HL-60 (cell line): ENCODE measurements at places on chromosomes 13 and 19.

DNA sequence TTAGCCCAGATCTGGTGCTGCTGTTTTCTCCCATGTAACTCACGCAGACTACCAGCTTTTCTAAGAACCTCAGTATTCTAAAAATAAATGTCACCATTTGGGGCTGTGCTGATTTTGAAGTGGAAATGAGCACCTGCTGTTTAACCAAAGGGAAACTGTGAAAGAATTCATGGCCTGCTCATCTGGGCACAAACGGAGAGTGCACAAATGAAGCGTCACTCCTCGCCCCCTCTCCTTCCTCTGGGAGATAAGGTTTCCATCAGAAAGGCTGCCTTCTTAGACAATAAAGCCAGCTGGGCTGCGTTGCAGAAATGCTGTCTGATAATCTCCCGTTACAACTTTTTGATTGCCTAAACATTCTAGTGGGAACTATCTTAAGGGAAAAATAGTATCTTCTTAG lies 73.7 kb upstream of the SLC15A1 start:
- DNase-seq: no peak

- DNase-seq: no peak
Measured at GRCh38 chr13:86446311-86446710, 647.1 kb upstream of the SLITRK6 start.

DNA sequence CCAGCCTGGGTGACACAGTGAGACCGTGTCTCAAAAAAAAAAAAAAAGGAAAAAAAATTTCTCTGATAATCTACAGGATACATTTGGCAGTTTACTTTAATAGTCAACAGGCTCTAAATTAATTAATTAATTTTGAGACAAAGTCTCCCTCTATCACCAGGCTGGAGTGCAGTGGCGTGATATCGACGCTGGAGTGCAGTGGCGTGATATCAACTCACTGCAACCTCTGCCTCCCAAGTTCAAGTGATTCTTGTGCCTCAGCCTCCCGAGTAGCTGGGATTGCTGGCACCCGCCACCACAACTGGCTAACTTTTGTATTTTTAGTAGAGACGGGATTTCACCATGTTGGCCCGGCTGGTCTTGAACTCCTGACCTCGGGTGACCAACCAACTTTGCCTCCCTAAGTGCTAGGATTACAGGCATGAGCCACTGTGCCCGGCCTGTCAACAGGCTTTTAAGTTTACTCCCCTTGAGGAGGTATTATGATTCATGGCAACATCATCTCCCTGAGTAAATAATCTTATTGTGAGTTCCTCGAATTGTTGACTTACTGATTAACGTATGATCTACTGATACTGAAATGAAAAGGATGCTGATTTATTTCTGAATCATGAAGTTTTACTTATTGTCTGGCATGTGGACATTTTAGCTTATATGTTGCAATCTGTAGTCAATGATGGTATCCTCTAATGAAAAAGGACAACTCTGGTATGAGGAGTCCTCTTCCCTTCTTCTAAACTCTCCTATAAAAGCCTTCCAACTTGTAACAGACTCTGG lies 21.3 kb upstream of the MTRF1 start:
- no peak for DNase-seq

DNA sequence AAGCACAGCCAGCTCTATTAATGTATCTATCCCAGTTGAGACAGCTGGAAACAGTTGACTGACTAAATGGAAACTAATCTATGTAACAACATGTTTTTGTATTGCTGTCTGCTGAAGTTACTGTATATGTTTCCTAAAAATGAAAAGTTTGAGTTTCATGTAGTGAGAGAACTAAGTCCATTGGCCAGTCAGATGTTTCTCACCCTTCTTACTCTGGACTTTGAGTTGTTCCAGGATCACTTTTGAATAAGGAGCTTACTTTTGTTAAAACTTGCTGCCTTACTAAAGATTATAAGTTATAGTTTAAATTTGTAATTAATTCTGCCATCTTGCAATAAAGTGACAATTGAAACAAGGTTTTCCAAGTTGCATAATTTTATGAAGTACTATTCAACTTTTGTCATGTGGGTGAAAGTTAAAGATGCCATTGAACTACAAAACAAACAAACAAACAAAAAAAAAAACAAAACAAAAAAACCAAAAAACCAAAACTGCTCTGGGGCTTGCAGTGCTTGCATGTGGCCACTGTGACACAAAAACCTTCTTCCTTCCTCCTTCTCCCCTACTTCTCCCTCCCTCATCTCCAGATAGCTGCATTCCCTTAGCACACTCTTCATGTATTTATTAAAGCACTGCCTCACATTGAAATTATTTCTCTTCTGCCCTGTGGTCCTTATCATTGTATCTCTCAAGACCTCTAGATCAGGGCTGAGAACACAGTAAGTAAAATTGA lies 15.3 kb downstream of the WDFY2 start:
- DNase-seq: no peak

DNA sequence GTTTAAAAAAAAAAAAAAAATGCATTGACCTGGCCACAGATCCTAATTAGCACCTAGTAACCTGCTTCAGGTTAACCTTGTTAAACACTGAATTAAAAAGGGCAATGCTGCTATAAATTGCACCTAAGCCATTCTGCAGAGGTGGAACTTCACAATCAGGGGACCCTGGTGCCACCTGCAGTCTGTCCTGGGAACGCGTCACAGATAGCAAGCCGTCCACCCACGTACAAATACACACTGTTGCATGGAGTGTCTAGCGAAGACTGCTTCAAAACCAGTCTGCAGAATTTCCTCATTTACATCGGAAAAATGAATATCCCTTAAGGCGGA lies 169.3 kb downstream of the COL4A1 start:
- no peak for DNase-seq

- no peak for DNase-seq
Measured at GRCh38 chr13:77741597-77741972, 44.1 kb downstream of the SLAIN1 start.

DNA sequence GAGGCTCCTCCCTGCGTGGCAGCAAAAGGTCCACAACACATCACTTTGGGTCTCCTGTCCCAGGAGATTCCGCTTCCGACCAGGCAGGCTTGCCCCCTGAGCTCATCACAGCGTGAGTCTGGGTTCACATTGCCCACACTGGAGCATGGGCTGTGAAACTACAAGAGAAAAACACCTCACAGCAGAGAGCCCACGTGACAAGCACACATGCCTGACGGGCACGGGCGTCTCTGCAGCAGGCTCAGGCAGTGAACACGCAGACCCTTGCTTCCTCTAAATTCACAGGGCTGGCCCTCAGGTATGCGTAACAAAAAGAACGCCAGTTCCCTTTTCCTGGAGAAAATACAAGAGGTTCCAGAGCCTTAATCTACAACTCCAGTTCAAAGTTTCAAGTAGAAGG lies 41.9 kb downstream of the RASA3 start:
- no peak for DNase-seq

GRCh38 chr19:57802269-57802668 lies 12.4 kb downstream of the ZNF552 start:
- no peak for DNase-seq

- no peak for DNase-seq
Measured at GRCh38 chr19:50798659-50799546, 8.7 kb downstream of the ACP4 start.

DNA sequence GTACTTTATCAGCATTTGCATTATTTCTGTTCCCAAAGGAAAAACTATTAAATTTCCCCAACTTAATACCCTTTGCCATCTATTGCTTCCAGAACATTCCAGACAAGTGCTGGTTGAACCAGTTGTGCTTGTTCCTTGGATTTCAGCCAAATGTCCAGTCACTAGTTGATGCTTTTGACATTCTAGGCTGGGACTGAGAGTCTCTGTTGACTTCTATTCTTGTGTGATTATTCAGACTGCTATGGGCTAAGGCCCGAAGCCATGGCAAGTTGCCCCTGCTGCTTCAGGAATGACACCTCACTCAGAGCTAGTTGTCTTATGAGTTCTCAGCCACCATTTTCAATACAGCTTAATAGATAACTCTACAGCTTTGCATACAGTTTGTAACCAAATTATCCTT lies 458.1 kb upstream of the ARGLU1 start:
- DNase-seq: no peak

GRCh38 chr19:31602548-31602947 lies 253.3 kb upstream of the TSHZ3 start:
- no peak for DNase-seq

DNA sequence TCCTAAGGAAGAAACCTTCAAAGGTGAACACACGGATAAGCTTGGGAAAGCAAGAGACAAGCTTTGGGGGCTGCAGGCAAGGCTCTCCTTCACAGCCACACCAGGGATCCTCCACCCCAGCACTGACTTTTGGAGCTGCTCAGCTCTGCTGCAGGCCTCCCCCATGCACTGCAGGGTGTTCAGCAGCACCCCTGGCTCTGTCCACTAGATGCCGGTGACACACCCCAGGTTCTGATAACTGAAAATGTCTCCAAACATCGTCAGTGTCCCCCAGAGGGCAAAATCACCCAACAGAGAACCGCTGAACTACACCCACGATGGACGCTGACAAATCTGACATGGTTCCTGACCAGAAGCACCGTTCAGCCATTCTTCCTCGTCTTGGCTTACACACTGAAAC lies 90.5 kb downstream of the STK24 start:
- DNase-seq: no peak
